ENCODE measurements at places on chromosomes 12 and 14.

DNA sequence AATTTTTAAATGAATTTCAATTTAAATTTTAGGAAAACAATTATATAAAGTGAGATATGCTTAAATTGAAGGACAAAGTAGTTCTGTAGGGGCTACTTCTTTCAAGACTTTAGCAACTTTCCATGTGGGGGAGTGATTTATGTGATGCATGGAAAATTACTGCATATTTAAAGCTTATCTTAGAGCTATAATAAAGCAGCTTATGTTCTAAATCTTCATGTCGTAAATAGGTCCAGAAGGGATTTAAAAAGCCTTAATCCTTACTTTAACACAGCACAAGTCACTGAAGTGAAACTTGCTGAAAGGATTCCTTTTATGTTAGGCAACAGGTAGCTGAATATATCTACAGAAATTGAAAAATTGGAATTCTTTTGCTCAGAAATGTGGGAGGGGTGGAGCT lies 340.4 kb downstream of the NAV3 start:
- H3K4me1 ChIP-seq = no peaks in the 10 kb centered on the region
- H3K36me3 ChIP-seq = no peaks in the 10 kb centered on the region
- H3K27ac ChIP-seq = no peak overlapping the region

GRCh38 chr12:117854339-117855012 lies 114.3 kb downstream of the KSR2 start:
- no peak overlapping the region for H3K27ac ChIP-seq
- H3K4me3 ChIP-seq = no peak overlapping the region
- no peaks in the 10 kb centered on the region for H3K4me1 ChIP-seq
- DNase-seq = no peak
- H3K36me3 ChIP-seq = no peaks in the 10 kb centered on the region

GRCh38 chr14:28157887-28158791 lies 608.4 kb upstream of the FOXG1 start:
- H3K27me3 ChIP-seq = no peaks in the 10 kb centered on the region
- DNase-seq = no peak
- no peaks in the 10 kb centered on the region for H3K4me1 ChIP-seq
- no peak overlapping the region for H3K27ac ChIP-seq
- no peak overlapping the region for H3K4me3 ChIP-seq

- no peaks in the 10 kb centered on the region for H3K36me3 ChIP-seq
- no peak overlapping the region for H3K4me3 ChIP-seq
- no peaks in the 10 kb centered on the region for H3K27me3 ChIP-seq
- DNase-seq = no peak
- peaks cover 6% of the 10 kb centered on the region for H3K4me1 ChIP-seq
Measured at GRCh38 chr14:23627961-23628360, 8.2 kb upstream of the DHRS2 start.

DNA sequence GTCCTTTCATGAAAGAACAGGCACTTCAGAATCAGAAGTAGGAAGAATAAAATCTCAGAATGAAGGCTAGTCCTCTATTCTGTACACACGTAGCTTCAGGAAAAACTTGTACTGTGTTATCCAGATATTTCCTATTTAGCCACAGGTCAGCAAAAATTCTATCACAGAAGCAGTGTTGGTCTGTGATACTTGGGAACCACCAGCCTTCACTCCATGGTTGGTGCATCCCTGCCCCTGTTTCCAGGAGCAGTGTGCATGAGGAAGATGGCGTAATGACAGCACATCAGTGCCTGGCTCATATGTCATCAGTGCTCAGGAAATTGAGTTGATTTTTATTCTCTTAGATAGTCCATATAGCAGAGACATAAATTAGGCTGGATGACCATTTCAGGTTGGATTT lies 87.7 kb downstream of the SAMD4A start:
- no peak overlapping the region for H3K4me3 ChIP-seq
- H3K36me3 ChIP-seq = no peaks in the 10 kb centered on the region
- H3K27ac ChIP-seq = no peak overlapping the region
- no peak for DNase-seq
